ENCODE measurements at places on chromosomes 1 and 21. TPM values are rescaled to one million over a fixed set of nuclear protein-coding genes. Genes with fewer than 3 reads are reported as not detected.

Gene RGS13
- total RNA-seq: not detected

Gene WNT2B
- total RNA-seq: 2.7 TPM

DNA sequence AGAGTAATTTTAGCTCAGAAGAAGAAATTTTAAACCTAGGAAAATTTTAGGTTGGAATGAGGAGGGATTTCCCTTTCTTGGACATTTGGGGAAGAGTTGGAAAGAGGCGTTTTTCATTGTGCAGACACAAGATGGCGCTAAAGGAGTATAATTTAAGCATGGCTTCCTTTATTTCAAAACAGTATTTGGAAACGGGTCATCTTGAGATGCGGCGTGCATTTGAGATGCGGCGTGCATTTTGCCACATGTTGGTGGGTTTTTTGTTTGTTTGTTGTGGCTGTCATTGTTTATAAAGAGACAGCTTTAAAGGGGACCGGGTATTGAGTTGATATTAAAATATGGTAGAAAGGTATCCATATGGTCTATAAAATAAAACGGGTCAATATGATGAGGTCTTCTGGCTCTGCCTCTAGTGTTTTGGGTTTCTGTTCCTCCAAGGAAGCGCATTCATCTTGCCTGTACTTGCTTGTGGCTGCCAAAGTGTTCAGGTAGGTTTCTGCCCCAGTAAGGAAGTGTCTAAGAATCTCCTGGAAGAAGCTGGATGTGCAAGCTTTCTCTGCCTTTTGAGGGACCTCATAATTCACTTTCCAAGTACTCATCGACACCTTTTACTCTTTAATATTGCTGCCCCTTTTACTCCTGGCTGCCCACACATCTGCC is 210.3 kb downstream of the SLC35F3 start:
- DNase-seq: no peak
- no peaks in the 10 kb centered on the region for H3K4me1 ChIP-seq
- H3K27ac ChIP-seq: no peak overlapping the region
- H3K27me3 ChIP-seq: no peaks in the 10 kb centered on the region
- H3K4me3 ChIP-seq: no peak overlapping the region

Gene BMP8B
- total RNA-seq: 1.5 TPM

GRCh38 chr1:119587341-119587740 is 60.7 kb downstream of the ZNF697 start:
- no peaks in the 10 kb centered on the region for H3K27me3 ChIP-seq
- no peaks in the 10 kb centered on the region for H3K36me3 ChIP-seq
- H3K4me3 ChIP-seq: no peak overlapping the region
- no peak for DNase-seq
- H3K4me1 ChIP-seq: no peaks in the 10 kb centered on the region

Gene NFASC
- total RNA-seq: 67.5 TPM

Gene CYP4A22
- total RNA-seq: 0.46 TPM

GRCh38 chr1:206080026-206080820 is 27.2 kb downstream of the RHEX start:
- DNase-seq: no peak
- no peaks in the 10 kb centered on the region for H3K27me3 ChIP-seq
- no peak overlapping the region for H3K27ac ChIP-seq
- no peaks in the 10 kb centered on the region for H3K4me1 ChIP-seq
- no peaks in the 10 kb centered on the region for H3K36me3 ChIP-seq

- peaks cover 42% of the 10 kb centered on the region for H3K36me3 ChIP-seq
- H3K4me3 ChIP-seq: peak overlapping the region; percentile 82
- peaks cover 88% of the 10 kb centered on the region for H3K4me1 ChIP-seq
- H3K27me3 ChIP-seq: no peaks in the 10 kb centered on the region
Observed at GRCh38 chr1:153774026-153774595, 1.1 kb upstream of the SLC27A3 start.

DNA sequence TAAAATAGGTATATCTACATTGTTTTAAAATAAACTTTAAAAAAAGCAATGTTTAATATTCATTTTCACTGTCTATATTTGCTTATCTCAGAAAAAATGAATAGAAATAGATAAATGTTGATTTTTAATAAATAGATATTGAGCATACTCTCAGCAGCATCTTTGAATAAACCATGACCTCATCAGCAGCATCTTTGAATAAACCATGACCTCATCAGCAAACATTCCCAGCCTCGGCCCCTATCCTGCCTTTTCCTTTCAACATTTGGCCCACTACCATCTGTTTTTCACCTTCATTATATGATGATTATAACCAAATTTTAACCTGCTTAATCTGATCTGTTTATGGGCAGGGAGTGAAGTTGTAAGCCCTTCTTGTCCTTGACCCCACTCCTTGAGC is 148.7 kb upstream of the SAMSN1 start:
- no peak for DNase-seq
- no peak overlapping the region for H3K4me3 ChIP-seq
- no peaks in the 10 kb centered on the region for H3K36me3 ChIP-seq
- H3K27ac ChIP-seq: no peak overlapping the region
- no peaks in the 10 kb centered on the region for H3K27me3 ChIP-seq
- no peaks in the 10 kb centered on the region for H3K4me1 ChIP-seq

DNA sequence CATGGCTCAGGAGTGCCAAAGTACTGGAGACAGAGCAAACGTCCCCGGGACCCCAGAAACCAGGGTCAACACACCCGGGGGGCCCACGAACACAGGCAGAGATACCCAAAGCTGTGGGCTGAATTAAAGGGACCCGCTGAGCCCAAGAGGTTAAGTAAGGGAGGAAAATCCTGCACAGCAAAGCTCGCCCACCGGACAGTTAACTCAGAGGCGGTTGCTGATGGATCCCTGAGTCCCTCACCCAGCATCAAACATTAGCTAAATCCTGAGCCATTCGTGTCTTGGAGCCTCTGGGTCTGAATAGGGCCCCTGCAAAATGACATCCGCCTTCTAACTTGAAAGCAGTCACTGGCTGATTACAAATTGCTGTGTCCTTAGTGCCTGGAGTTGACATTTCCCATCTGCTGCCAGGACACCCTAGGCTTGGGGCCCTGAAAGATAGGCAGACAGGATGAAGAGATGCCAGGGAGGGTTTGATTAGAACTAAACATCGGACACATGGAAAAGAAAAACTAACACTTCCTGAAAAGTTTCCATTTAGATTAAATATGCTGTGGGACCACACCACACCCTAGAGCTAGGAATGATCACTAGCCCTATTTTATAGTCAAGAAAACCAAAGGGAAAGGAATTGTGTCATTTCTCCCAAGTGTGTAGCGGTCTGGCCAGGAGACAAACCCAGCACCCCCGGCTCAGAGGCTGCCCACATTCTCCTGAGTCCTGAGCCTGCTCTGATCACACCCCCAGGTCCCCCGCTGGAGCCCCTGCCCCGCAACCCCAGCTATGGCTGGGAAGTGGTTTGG is 239.3 kb downstream of the NPHP4 start:
- no peak overlapping the region for H3K27ac ChIP-seq
- no peaks in the 10 kb centered on the region for H3K36me3 ChIP-seq
- H3K4me1 ChIP-seq: peaks cover 9% of the 10 kb centered on the region
- no peaks in the 10 kb centered on the region for H3K27me3 ChIP-seq
- H3K4me3 ChIP-seq: no peak overlapping the region
- no peak for DNase-seq

Gene KRTAP24-1
- not detected for total RNA-seq

DNA sequence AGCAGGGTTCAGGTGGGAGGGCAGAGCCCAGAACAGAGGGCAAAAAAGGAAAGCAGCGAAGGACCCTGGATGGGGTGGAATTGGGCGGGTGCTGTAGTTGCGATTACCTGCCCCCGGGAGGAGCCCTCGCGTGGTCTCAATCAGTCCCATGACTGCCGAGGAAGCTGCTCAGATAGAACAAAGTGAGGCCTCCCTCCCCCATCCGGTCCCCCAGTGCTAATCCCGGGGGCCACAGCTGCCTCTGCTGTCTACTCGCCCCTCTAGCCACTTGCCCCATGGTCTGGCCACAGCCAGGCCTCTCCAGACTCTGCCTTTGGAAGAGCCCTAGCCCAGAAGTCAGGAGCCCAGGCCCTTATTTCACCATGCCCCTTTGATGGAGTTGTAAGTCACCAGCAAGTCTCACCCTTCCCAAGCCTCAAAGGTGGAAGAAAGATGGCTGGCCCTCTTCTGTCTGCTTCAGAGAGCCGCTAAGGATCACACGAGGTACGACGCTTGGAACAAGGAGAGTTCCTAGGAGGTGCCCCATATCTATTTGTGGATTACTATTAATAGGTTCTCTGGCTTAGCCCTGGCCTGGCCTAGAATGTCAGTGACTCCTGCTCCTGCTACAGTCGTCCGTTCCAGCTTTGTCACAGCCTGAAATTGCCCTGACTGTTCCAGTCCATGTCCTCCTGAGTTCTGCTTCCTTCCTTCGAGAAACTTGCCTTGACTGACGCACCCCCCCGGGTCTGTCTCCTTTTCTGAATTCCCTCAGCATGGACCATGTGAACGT is 16.4 kb downstream of the ECHDC2 start:
- DNase-seq: no peak
- H3K4me1 ChIP-seq: peaks cover 17% of the 10 kb centered on the region
- H3K4me3 ChIP-seq: no peak overlapping the region
- H3K27me3 ChIP-seq: no peaks in the 10 kb centered on the region
- H3K36me3 ChIP-seq: peaks cover 36% of the 10 kb centered on the region
- H3K27ac ChIP-seq: peak overlapping the region; percentile 22

- peaks cover 35% of the 10 kb centered on the region for H3K27me3 ChIP-seq
- H3K4me3 ChIP-seq: no peak overlapping the region
- no peaks in the 10 kb centered on the region for H3K36me3 ChIP-seq
- peak; percentile 64 for DNase-seq
Observed at GRCh38 chr1:53344921-53345838, 17.3 kb upstream of the LRP8 start.

Gene SMYD2
- total RNA-seq: 17.5 TPM

- H3K4me1 ChIP-seq: no peaks in the 10 kb centered on the region
- no peaks in the 10 kb centered on the region for H3K27me3 ChIP-seq
- no peak overlapping the region for H3K4me3 ChIP-seq
- DNase-seq: no peak
- peaks cover 39% of the 10 kb centered on the region for H3K36me3 ChIP-seq
Observed at GRCh38 chr21:33578214-33578613, 10.3 kb downstream of the DONSON start.

DNA sequence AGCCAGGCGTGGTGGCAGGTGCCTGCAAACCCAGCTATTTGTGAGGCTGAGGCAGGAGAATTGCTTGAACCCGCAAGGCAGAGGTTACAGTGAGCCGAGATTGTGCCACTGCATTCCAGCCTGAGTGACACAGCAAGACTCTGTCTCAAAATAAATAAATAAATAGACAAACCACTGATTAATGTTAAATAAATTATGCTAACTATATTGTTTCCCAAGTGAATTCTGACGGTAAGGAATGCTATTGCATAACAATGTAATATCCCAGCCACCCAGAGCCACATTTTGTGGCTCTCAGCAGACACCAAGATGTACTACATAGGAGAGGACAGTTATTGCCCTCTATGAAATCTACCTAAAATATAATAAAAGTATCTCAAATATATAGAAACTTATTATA is 55.4 kb downstream of the LPGAT1 start:
- no peak overlapping the region for H3K27ac ChIP-seq
- H3K4me1 ChIP-seq: no peaks in the 10 kb centered on the region
- no peak overlapping the region for H3K4me3 ChIP-seq
- peaks cover 14% of the 10 kb centered on the region for H3K36me3 ChIP-seq

DNA sequence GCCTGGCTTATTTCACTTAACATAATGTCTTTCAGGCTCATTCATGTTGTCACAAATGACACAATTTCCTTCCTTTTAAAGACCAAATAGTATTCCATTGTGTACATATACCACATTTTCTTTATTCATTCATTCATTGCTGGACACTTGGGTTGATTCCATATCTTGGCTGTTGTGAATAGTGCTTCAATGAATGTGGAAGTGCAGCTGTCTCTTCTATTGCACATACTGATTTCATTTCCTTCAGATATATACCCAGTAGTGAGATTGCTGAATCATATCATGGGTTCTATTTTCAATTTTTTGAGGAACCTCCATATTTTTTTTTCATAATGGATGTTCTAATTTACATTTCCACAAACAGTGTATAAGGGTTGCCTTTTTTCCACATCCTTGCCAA is 38.6 kb upstream of the WLS start:
- no peaks in the 10 kb centered on the region for H3K27me3 ChIP-seq
- no peaks in the 10 kb centered on the region for H3K36me3 ChIP-seq
- H3K4me1 ChIP-seq: peaks cover 7% of the 10 kb centered on the region
- no peak overlapping the region for H3K4me3 ChIP-seq
- H3K27ac ChIP-seq: no peak overlapping the region
- no peak for DNase-seq

GRCh38 chr1:6440198-6441126 is 15.9 kb downstream of the ESPN start:
- no peak overlapping the region for H3K27ac ChIP-seq
- H3K36me3 ChIP-seq: no peaks in the 10 kb centered on the region
- H3K27me3 ChIP-seq: peaks cover 40% of the 10 kb centered on the region
- no peak for DNase-seq
- H3K4me3 ChIP-seq: peak overlapping the region; percentile 30
- no peaks in the 10 kb centered on the region for H3K4me1 ChIP-seq

DNA sequence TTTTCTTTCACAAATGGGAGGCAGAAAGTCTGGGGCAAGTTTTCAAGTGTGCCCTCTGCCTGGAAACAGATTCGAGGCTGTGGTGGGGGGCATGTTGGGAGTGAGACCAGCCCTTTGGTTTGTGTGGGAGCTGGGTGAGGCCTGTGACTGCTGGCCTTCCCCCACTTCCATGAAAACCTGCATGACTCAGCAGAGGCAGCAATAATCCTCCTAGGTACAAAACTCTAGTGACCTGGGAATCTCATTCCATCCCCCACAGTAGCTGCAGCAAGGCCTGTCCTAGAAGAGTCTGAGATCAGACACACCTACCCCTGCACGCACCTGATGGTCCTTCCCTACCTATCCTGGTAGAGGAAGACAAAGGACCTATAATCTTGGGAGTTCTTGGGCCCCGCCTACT is 42.1 kb upstream of the KIAA0040 start:
- H3K27me3 ChIP-seq: no peaks in the 10 kb centered on the region
- no peak overlapping the region for H3K4me3 ChIP-seq

Gene CCDC27
- total RNA-seq: not detected

DNA sequence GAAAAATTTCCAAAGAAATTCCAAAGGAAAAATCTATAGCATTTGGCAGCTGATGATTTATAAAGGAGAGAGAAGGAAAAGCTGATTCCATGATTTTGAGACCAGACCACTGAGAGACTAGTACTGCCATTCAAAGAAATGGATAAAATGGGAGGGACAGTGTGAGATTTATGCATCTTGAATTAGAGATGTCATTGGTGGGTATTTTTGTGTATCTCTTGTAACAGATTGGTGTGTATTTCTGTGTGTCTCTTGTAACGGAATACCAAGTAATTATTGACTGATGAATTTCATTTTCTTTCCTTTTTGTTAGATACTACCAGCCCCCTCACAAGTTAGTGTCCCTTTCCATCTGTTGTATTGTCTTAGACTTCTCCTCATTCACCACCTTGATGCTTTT is 102.2 kb downstream of the OLFML2B start:
- H3K36me3 ChIP-seq: peaks cover 4% of the 10 kb centered on the region
- no peak overlapping the region for H3K4me3 ChIP-seq
- H3K27me3 ChIP-seq: no peaks in the 10 kb centered on the region
- H3K4me1 ChIP-seq: no peaks in the 10 kb centered on the region
- DNase-seq: no peak

GRCh38 chr1:206925106-206925736 is 3.5 kb upstream of the FCMR start:
- no peak for DNase-seq
- no peaks in the 10 kb centered on the region for H3K27me3 ChIP-seq
- no peak overlapping the region for H3K4me3 ChIP-seq
- H3K4me1 ChIP-seq: no peaks in the 10 kb centered on the region
- H3K36me3 ChIP-seq: no peaks in the 10 kb centered on the region

GRCh38 chr21:31135531-31136184 is 97.4 kb upstream of the KRTAP19-8 start:
- H3K4me1 ChIP-seq: no peaks in the 10 kb centered on the region
- no peak for DNase-seq
